ENCODE measurements at places on chromosomes 4 and X. TPM values are rescaled to one million over a fixed set of nuclear protein-coding genes. Genes with fewer than 3 reads are reported as not detected.

MFAP3L gene
- total RNA-seq: 0.97 TPM

RRH gene
- total RNA-seq: not detected

NWD2 gene
- not detected for total RNA-seq

PCDH11X gene
- not detected for total RNA-seq

CENPVL2 gene
- not detected for total RNA-seq

RAP1GDS1 gene
- 63.7 TPM for total RNA-seq

PF4V1 gene
- total RNA-seq: not detected

SLC38A5 gene
- 25.1 TPM for total RNA-seq

IQCM gene
- total RNA-seq: not detected

MAGEB1 gene
- not detected for total RNA-seq

TREX2 gene
- 0.91 TPM for total RNA-seq

PUDP gene
- 17.5 TPM for total RNA-seq

CYBB gene
- not detected for total RNA-seq

ADAM29 gene
- not detected for total RNA-seq

All from epithelial cell of umbilical artery (primary cell).